ENCODE measurements at places on chromosomes 3 and 15.

GRCh38 chr3:39671600-39671999 is 137.8 kb upstream of the MYRIP start:
- DNase-seq: no peak

DNA sequence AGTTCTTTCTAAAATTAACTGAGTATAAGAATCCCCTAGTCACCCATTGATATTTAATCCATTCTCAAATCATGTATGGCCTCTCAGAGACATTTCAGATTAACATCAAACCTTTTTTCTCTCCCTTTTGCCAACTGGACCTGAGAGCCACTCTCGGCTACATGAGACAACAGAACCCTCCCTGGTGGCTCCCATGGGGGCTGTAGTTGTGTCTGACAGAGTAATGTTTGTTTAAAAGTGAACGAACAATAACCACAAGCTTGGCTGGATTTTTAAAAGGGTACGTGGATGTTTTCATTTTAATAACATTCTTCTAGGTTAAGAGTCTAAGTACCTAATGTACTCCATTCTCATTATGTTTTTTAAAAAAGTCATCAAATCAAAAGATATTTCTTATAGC is 37.1 kb downstream of the P3H2 start:
- DNase-seq: no peak

DNA sequence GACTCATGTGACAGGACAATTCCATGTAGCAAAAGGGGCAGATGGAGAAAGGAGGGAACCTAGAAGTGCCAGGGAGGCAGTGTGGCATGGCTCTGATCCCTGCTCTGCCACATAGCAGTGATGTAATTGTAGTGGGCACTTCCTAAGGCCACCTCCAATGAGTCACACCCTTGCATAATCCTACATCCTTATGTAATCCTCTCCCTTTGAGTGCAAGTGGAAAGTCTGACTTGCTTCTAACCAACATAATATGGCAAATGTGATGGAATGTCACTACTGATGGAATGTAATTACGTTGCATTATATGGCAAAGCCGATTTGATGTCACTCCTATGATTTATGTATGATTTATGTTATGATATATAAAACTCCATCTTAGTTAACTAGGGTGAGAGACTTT is 72.9 kb upstream of the ATP2C1 start:
- DNase-seq: no peak

DNA sequence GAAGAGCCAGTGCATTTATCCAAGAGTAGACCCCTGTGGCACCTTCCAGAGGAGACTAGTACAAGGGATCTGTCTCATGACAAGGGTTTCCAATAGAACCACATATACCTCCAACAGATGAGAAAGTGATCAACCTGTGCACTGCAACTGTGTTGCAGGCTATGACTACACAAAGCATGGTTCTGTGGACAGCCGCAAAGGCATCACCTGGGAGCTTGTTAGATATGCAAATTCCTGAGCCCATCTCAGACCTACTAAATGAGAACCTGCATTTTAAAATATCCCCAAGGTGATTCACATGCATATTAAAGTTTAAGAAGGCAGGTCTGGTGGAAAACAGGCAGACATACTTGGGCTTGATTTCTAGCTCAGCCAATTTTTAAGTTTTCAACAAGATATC is 368.7 kb downstream of the FOXP1 start:
- DNase-seq: no peak

DNA sequence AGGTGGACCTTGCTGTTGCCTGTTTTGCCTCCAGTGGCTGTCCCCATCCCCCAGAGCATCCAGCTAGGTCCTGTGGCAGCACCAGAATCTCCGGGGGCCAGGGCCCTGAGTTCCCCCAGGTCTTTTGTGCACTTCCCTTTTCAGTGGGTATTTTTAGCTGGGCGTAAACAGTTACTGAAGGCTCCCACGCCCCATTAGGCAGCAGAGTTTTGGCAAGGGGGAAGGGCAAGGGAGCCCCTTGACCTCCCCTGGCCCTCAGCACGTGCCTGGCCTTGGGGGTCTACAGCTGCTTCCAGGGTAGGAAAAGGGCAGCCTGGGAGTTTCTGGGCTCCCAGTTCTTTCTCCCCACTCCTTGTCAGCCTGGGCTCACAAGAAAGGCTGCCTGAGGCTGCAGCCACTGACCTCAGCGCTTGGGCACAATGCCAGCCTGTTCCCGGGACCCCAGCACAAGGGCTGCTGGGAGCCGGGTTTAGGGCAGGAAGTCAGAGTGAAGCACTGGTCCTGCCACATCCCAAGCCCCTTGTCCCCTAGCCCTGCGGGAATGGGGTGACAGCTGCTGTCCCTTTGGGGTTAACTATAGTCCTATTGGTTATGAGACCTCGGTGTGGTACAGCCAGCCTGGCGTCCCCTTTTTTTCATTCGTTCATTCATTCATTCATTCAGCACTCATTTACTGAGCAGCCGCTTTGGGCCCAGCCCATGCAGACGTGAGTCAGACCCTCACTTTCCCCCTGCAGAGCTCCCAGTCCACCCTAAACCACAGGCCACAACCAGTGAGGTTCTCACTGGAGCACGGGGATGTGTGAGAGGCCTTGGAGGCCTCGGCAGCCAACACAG is 8.4 kb downstream of the CSK start:
- DNase-seq: peak; percentile 19

DNA sequence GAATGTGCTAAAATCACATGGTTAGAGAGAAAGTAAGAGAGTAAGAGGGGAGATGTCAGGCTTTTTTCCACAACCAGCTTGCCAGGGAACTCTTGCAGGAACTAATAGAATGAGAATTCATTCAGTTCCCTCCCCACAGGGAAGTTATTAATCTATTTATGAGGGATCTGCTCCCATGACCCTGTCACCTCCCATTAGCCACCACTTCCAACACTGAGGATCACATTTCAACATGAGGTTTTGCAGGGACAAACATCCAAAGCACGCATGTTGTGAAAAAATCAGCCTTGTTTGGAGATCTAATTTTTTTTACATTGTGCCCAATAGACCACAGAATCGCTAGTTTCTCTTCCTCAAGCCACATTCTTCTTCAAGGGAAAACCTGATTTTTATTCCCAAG is 904.0 kb downstream of the TBL1XR1 start:
- no peak for DNase-seq

DNA sequence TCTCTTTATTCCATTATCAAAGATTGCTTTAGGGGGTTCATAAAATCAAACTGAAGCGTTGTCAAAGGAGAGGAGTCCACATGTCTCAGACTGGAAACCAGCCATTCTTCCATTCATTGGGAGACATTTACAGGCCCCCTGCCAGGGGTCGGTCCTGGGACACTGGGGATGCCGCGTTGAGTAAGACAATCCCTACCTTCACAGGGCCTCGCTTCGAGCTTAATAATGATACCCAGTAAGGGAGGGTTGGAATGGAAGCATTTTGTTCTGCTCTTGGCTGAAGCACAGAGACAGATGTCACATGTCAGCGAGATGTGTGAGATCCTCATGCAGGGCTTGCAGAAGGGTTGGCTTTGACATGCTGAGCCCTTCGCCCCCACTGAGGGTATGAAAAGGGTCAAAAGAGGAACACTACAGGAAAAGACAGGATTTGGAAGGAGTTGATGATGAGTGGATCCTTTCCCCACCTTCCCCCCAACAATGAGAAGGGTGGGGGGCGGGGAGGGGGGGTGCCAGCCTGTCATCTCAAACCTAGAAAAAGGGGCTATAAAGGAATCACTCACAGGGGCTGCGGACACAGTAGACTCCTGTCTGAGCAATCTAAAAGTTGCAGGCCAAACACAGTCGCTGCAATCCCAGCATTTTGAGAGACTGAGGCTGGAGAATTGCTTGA is 25.6 kb upstream of the ARL8B start:
- no peak for DNase-seq

DNA sequence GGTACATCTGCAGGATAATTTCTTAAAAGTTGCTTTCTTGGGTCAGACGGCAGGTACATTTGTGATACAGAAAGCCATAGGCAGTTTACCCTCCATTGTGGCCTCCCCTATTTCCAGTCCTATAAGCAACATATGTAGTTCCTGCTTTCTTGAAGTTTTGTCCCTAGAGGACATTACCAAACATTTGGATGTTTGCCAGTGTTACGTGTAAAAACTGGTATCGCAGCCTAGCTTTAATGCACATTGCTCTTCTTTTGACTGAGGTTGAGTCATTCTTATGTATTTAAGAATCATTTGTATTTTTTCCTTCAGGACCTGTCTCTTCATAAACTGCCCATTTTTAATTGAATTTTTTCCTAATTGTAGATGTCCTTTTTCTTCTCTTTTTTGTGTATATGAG is 114.3 kb downstream of the DIPK2A start:
- no peak for DNase-seq

GRCh38 chr3:13277860-13278531 is 142.1 kb downstream of the NUP210 start:
- no peak for DNase-seq

DNA sequence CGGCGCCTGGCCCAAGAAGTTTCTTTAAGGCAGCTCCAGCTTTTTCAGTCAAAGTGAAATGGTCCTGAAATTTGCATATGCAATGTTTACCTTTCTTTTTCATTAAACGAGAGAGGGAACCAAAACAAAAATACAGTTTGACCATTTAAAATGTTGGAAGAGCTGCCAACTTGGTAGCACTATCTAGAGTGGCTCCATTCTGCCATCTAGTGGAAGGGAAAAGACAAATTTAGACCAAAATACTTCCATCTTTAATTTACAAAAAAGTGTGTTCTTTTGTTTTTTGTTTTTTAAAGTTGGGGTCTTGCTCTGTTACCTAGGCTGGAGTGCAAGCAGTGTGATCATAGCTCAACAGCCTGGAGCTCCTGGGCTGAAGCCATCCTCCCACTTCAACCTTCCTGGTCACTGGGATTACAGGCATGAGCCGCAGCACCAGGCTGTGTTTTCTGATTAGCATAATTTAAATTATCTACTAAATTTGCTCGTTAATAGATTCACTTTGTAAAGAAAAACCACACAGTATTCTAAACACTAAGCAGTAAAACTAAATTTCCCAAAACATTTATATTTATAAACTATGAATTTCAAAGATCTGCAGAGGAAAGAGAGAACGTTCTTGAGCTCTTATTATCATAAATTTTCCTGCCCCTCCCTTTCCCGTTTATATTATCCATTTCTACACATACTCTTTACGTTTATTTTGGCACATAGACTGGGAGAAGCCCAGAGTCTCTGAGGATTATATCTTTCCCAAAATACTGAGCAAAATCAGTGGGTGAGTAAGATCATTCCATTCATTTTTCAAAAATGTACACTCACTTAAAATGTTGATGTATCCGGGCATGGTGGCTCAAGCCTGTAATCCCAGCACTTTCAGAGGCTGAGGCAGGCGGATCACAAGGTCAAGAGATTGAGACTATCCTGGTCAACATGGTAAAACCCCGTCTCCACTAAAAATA is 15.4 kb upstream of the RFC4 start:
- no peak for DNase-seq

DNA sequence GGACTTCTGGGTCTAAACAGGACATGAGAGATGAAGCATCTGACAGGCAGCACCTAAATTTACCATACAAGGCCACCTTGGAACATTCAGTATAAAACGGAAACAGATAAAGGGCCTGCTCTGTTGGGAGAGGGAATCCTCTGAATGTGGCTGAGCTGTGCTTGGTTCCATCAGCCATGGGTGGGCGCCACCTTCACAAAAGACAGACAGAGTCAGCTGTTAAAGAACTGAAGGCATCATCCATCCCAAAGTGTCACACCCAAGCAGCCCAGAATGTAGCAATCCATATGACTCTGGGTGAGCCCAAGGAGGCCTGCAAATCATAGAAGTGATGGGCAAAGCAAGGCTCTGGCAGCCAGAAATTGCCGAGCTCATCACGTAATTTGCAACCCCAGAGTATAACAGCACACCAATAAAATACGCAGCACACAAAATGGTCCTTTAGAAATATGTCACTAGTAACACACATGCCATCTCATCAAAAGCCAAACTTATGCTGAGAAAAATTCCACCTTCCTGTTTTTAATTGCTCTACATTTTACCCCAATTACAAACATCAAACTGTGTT is 24.8 kb upstream of the RBP1 start:
- DNase-seq: no peak

- DNase-seq: no peak
Observed at GRCh38 chr3:147213633-147214032, 192.7 kb downstream of the ZIC4 start.

GRCh38 chr15:45604326-45604725 is 17.1 kb downstream of the BLOC1S6 start:
- no peak for DNase-seq

All from AG09319 (cell line).